ENCODE measurements at places on chromosomes 1 and 21.

DNA sequence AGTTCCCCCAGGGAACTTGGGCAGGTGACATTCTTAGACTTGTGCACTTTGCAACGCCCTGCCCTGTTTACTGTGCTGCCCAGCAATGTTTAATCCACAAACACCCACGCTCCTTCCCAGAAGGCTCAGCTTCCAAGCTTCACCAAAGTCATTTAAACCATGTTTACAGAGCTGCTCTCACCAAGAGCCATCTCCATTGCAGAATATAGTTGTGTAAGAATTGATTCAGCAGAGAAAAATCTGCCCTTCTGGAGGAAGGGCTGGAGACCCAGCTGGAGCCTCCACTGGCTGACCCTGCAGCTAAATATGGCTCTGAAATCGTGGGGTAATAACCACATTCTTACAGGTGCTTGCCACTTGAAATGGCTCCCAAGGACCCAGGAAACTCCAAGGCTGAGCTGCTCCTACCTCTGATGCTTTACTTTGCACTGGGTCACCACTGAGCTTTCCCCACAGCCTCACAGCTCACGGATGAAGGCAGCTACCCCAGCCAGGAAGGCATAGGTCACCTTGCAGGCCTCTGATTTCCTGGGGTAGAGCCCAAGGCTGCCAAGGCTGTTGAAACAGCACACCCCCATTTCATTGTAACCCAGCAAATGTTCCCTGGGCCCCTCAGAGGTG lies 8.7 kb downstream of the CAPN2 start:
- no peak for DNase-seq

- DNase-seq: no peak
Observed at GRCh38 chr1:91777630-91778300, 108.2 kb downstream of the TGFBR3 start.

GRCh38 chr1:234188454-234188792 lies 184.8 kb upstream of the COA6 start:
- no peak for DNase-seq

DNA sequence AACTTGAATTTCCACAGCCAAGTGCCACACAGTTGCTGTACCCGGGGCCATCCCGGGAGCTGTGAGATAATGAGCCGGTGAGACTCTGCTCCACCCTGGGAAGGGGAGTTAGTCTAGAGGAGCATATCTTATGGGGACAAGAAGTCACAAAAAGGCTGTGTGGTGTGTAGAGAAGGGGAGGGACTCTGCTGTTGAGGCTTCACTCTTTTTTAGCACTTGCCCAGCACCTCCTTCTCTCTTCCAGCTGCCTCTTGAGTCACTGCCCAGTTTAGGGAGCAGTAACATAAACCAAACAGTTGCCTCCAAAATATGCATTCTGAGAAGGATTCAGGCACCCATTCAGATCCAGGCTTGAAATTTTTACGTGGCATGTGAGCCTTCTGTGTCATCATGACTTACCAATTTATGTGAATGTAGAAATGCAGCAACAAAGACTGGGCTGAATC lies 744 bp upstream of the WDR26 start:
- no peak for DNase-seq

- no peak for DNase-seq
Observed at GRCh38 chr1:35915693-35916092, 15.2 kb upstream of the AGO3 start.

DNA sequence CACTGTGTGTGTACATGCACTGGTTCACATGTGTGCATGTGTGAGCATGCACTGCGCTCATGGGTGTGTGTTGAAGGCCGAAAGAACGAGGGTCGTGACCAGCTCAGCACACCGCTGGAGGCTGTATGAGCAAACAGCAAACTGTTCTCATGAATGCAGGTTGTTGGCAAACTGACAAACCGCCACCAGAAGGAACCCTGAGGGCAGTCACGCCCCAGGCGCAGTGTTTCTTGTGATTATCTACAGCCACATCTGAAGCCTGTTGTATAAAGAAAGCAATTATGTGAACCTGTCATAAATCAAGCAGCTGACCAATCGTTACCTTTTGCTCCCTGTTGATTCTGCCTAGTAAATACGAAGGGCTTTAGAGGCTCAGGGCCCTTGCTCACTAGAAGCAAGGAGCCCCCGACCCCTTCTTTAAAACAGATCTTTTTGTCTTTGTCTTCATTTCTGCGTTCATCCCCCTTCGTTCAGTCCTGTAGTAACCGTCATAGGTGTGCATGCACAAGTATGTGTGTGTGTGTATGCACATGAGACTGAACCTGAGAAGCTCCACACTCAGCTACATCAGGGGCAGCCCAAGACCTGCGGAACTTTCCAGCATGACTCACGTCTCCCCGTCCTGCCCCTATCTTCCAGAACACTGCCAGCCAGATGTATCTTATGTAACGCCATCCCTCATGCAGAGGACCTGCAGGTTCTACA lies 16.8 kb upstream of the RIPK4 start:
- DNase-seq: no peak

- DNase-seq: no peak
Observed at GRCh38 chr1:89555550-89555949, 30.9 kb downstream of the LRRC8B start.
